OCI-LY7 (cell line): ENCODE measurements at places on chromosomes 1 and 21.

DNA sequence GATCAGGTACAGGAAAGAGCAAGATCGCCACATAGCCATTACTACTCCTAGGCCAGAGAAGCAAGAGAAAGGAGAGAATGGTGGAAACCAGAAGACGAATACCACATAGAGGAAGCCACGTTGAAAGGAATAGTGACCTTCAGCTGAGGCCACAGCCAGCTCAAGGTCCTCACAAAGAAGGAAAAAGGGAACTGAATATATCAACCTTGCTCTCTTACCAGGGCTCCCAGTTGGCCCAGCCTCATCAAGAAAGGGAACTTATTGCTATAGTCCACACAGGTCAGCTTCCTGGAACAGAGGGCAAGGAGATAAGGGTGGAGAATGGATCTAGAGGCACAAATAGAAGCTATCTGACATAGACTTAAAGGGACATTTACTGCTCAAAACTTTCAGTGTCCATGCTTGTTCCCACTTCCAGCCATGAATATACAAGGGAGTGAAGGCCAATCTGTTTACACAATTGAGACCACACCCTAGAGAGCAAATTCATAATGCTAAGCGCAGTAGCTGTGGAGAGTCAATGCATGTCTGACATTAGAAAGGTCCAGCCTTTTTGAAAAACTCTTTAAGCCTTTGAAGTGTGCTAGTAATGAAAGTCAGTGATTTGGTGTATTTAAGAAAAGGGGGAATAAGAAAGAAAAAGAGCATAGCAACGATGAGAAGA lies 120.7 kb upstream of the ZC3H11B start:
- no peak for DNase-seq

DNA sequence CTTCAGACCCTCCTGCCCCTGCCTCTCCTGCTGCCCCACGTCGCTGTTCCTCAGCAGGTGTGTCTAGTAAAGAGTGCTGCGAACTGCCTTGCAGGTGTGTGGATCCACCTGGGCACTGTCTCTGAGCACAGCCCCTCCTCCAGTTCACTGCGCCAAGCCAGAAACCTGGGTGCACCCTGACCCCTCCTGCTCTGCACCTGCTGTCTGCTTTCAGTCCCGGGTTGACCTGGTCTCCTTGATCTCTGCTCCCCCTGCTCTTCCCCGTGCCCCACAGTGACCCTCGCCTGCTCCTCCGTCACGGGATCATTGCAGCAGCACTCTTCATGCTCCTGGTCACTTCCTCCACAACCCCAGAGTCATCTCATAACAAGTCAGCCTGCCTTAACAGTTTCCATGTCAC lies 6.5 kb downstream of the A3GALT2 start:
- no peak for DNase-seq

DNA sequence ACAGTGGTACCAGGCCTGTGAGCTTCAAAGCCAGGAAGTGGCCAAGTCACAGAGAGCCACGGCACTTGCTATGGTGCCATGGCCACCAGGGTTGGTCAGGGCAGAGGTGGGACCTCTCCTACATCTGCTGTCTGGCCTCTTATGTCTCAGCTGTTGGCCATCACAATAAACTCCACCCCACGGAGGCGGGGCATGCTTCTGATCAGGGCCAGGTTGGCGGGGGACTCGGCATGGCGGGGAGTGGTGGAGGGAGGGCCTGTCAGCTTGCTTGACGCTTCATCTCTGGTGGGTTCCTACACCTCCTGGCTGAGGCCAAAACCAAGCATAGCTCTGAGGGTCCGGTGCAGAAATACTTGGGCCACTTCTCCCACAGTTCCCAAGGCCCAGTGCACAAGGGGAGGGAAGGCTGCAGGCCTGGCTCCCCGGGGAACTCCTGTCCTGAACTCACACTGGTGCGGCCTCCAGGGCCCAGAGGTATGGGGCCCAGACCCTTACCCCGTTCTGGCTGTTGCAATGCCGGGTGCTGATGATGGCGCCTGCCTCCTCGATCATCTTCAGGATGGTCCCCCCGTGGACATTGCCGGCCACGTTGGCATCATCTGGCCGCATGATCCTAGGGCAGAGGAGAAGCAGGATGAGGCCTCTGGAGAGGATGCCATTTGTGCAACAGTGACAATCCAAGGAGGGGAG lies 44.2 kb downstream of the ACOT7 start:
- DNase-seq: no peak

- DNase-seq: no peak
Measured at GRCh38 chr1:56390232-56390867, 189.0 kb downstream of the PLPP3 start.

GRCh38 chr1:88421997-88422396 lies 262.1 kb upstream of the PKN2 start:
- DNase-seq: no peak

DNA sequence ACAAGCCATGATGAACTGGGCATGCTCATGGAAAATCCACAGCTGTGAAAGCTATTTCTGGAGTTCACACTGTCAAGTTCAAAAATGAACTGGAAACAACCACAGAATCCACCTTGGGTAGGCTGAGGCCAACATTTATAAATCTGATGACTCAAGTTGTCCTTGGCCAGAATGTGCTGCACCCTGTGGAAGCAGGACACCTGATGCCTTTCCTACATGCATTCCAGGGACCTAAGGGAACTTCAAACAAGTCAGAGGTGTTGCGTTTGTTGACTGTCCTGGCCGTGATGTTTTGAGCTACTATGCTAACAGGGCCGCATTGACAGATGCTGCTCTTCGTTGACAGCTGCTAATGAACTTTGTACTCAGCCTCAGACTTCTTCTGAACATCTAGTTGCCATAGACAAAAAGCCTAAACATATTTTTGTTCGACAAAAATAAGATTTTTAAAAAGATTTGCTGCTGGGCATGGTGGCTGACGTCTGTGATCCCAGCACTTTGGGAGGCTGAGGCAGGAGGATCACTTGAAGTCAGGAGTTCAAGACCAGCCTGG lies 127.9 kb upstream of the SLC45A1 start:
- DNase-seq: no peak

DNA sequence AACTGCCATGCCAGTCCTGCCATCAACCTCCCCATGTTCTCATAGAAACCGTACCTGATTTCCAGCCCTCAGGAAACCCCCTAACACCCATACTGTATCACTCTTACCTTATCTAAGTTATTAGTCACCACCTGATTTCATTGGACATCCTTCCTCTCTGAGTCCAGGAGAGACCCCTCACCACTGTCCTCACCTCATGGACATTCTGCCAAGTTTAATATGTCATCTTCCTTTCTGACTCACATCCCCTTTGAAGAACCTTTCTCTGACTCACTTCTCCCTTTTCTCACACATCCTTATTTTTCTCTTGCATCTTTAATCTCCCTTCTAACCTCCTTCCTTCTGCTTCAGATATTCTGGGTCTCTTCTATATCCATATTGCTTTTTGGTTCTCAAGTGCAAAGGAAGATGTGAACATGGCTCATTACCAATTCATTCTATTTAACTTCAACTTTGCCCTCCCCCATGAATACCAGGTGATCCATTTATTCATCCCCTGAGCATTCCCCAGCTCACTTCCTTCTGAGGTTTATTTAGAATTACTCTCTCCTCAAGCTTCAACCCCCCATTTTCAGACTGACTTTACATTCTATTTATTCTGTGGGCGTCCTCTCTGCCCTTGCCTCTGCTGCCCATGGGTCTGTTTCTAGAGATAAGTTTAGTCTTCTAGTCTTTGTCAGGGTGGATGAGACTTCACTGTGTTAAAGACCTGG lies 206.8 kb upstream of the ESRRG start:
- DNase-seq: no peak

GRCh38 chr1:77830946-77831345 lies 51.5 kb downstream of the MIGA1 start:
- no peak for DNase-seq

DNA sequence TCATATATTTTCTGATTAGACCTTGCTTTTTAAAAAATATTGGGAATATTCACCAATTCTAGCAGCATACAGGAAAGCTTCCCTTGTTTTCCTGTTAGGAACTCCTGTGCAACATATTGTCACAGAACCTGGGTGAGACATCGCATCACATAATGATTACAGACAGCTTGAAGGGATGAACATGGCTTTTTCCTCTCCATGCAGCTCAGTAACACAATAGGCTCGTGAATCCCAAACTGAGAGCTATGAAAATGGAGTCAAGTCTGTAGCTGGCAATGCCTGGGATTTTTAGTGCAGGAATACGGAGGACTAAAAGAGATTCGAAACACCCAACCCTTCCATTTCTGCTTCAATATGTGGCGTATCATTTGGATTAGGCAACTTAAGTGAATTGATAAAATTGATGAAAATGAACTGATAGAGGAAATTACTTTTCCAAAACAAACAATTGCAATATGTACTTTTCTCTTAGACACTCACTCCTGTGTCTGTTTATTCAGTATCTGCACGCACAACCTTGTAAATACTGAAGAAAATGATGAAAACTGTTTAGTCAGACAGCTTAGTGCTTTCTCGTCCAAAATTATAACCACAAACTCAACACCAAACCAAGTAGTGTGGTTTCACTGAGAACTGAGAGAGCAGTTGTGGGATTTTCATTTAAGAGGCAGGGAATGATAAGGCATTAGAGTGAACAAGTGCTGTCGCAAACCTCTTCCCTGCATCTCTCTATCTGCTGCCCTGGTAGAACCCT lies 250.4 kb downstream of the PTBP2 start:
- no peak for DNase-seq

DNA sequence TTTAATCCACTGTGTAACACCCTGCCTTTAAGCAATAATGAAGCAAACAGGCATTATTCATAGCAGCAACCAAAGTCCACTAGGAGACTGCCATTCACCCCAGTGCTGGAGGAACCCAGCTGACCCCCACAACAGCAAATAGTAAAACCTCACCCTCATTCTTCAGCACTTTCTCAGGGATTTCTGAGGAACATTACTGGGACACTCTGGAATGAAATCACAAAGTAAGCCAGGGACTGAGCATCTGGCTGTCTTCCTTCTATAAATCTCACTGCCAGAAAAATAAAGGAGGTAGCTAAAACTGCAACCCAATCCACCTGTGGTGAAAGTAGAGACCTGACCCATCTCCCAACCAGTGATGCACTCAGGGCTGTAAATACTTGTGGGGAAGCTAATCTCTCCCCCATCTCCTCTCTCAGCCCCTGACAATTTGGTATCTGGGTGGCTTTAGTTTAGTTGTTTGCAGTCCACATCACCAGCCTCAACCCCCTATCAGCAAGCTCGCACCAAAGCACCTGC lies 47.1 kb downstream of the COL6A1 start:
- no peak for DNase-seq

GRCh38 chr1:63497577-63497976 lies 25.4 kb downstream of the ITGB3BP start:
- DNase-seq: no peak

GRCh38 chr1:1051127-1051810 lies 22.8 kb downstream of the RNF223 start:
- DNase-seq: no peak

- no peak for DNase-seq
Measured at GRCh38 chr1:113142791-113143190, 69.8 kb downstream of the LRIG2 start.

- no peak for DNase-seq
Measured at GRCh38 chr1:117760069-117760468, 154.2 kb downstream of the TENT5C start.

DNA sequence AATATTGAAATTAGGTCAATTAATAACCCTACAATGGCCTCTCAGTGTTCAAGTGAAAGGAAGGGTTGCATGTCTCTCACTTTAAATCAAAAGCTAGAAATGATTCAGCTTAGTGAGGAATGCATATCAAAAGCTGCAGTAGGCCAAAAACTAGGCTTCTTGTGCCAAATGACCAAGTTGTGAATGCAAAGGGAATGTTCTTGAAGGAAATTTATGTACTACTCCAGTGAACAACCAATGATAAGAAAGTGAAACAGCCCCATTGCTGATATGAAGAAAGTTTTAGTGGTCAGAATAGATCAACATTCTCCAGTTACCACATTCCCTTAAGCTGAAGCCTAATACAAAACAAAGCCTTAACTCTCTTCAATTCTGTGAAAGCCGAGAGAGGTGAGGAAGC lies 10.0 kb downstream of the MAEL start:
- no peak for DNase-seq

DNA sequence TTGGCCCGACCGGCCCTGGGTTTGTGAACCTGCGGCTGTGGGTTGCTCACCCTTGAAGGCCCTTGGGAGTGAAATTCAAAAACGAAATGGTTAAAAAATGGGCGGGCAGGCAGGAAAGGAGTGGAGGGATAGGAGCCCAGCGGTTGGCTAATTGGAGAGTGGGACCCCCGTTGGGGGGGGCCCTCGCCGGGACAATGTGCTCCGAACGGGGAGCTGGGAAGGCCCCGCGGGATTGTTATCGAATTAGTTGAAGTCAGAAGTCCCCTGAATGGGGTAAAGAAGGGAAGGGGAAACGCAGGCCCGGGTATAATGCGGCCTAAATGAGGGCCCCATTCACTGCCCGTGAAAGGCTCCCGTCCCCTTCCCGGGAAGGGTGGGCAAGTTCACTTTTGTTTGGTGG lies 135.7 kb downstream of the PRDM16 start:
- no peak for DNase-seq

DNA sequence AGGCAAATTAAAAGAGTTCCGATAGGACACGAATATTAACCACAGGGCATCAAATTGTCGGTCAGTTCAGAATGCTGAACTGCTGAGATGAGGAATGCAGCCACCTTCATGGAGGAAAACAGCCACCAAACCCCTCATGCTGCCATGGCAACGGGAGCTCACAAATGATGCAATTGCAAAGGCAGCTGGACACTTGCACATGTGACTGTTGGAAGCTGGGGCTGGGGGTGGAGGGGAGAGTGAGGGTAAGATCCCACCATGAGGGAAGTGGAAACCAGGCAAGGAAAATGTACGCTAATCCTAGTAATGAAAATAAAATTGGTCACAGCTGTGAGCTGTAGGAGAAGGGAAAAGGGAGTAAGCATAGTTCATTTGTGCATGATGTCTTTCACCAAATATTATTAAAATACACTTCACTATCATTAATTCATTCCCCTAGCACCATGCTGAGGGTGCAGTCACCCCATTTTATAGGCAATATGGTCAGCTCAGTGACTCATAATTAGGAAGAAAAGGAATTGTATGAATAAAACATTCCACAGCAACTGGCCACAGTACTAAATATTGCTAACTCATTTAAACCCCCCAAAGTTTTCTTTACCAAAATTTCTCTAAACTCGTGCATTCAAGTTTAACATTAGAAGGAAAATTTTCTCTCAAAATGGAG lies 15.3 kb downstream of the BECN2 start:
- DNase-seq: no peak

- DNase-seq: no peak
Measured at GRCh38 chr1:40394491-40395172, 21.1 kb downstream of the SMAP2 start.

DNA sequence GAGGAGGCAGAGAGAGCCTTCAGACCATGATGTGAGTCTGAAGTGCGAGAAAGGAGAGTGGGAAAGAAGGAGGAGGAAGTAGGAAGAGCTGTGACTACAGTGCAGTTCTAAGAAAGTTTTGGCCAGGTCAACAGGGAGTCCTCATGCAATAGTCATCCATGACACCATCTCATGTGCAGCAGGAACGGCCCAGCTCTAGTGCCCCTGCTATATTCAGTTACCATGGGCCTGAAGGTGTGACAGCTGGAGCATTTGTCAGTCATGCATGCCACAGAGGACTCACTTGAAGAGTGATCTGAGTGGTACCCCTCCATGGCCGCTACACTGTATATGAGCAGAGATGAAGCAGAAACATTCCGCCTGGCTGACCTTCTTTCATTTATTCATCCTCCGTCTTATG lies 77.9 kb downstream of the OMA1 start:
- no peak for DNase-seq

GRCh38 chr1:235843461-235843961 lies 23.2 kb downstream of the LYST start:
- peak; percentile 39 for DNase-seq

- DNase-seq: no peak
Measured at GRCh38 chr1:42806171-42806570, 10.8 kb upstream of the ERMAP start.
